ENCODE measurements at places on chromosomes 5 and 9. TPM values are rescaled to one million over a fixed set of nuclear protein-coding genes. Genes with fewer than 3 reads are reported as not detected.
A peak's percentile ranks its signal among the peaks of the same experiment; 100 is the strongest.

Gene PCDHGA4
- total RNA-seq: 0.09 TPM

Gene PCDHB5
- total RNA-seq: not detected

Gene ANKRD31
- total RNA-seq: 0.66 TPM

Gene TAF11L5
- total RNA-seq: not detected

DNA sequence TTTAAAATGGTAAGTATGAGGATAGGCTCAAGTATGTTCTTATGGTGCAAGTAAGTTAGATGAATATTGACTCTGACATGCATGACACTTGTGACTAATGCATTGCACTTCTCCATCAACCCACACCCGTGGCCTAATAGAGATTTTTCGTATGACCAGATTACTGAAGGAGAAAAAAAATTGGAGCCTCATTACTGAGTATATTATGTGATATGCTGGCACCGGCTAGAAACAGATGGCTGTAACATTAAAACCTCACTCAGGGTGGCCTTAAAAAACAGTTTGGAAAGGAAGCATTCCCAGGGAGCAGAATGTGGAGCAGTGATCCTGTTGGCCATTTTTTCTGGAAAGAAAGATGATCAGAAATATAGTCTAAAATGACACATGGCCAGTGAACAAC lies 766.4 kb downstream of the PRELID2 start:
- no peak overlapping the region for H3K4me3 ChIP-seq
- no peaks in the 10 kb centered on the region for H3K36me3 ChIP-seq
- no peaks in the 10 kb centered on the region for H3K27me3 ChIP-seq
- DNase-seq: no peak

GRCh38 chr9:86655147-86655546 lies 292.2 kb downstream of the GAS1 start:
- no peak for DNase-seq
- no peaks in the 10 kb centered on the region for H3K36me3 ChIP-seq
- H3K4me1 ChIP-seq: no peaks in the 10 kb centered on the region
- H3K4me3 ChIP-seq: no peak overlapping the region
- H3K27me3 ChIP-seq: no peaks in the 10 kb centered on the region

DNA sequence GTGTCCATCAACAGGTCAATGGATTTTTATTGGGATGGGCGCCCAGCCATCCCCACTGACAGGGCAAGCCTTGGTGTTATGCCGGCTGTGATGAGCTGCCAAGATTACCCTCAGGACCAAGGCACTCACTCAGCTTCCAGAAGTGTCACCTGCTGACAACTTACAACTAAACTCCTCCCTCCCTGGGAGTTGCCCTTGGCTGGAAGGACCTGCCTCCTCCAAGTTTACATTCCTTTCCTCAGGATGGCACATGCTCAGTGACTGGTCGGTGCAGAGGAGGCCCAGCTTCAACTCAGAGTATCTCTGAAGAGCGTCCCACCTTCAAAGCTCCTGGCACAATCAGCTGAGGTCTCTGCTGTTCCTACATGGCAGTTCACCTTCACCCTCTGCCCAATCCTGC lies 52.5 kb upstream of the ZBTB43 start:
- no peak overlapping the region for H3K27ac ChIP-seq
- H3K4me3 ChIP-seq: no peak overlapping the region
- peaks cover 6% of the 10 kb centered on the region for H3K4me1 ChIP-seq
- H3K27me3 ChIP-seq: no peaks in the 10 kb centered on the region
- H3K36me3 ChIP-seq: no peaks in the 10 kb centered on the region

GRCh38 chr5:106292654-106293053 lies 1378.1 kb downstream of the EFNA5 start:
- no peak overlapping the region for H3K4me3 ChIP-seq
- H3K4me1 ChIP-seq: no peaks in the 10 kb centered on the region
- H3K36me3 ChIP-seq: no peaks in the 10 kb centered on the region
- H3K27ac ChIP-seq: no peak overlapping the region

DNA sequence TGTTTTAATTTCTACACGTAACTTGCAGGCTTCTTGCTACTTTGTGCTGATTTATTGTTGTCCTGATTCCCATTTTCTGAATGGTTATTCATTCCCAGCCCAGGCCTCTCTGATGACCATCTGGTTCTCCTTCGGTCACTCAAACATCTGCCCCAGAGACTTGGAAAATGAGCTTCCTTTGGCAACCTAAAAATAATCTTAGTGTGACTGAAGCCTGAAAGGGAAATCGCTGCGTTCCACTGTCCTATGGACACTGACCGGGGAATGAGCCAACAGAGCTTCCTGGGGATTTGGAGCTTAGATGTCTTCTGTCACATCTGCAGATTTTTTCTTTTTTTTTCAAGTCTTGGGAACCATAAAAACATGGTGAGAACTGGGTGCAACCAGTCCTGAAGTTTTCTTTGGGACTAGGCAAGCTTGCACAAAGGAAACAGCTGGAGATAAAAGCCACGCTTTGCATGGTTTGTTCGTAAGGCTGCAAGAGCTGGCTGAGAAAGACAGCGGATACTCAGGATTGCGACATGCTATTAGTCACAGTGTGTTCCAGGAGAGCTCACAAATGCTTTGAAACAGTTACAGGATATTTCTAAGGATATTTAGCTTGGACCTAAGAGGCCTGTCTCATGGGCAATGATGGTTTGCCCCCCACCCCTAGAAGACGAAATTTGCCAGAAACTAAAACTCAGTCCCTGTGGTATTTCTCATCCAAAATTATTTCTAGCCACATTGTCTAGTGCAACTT lies 146.2 kb downstream of the GOLPH3 start:
- H3K27ac ChIP-seq: no peak overlapping the region
- no peak overlapping the region for H3K4me3 ChIP-seq
- H3K27me3 ChIP-seq: no peaks in the 10 kb centered on the region
- H3K36me3 ChIP-seq: no peaks in the 10 kb centered on the region
- H3K4me1 ChIP-seq: peaks cover 4% of the 10 kb centered on the region

DNA sequence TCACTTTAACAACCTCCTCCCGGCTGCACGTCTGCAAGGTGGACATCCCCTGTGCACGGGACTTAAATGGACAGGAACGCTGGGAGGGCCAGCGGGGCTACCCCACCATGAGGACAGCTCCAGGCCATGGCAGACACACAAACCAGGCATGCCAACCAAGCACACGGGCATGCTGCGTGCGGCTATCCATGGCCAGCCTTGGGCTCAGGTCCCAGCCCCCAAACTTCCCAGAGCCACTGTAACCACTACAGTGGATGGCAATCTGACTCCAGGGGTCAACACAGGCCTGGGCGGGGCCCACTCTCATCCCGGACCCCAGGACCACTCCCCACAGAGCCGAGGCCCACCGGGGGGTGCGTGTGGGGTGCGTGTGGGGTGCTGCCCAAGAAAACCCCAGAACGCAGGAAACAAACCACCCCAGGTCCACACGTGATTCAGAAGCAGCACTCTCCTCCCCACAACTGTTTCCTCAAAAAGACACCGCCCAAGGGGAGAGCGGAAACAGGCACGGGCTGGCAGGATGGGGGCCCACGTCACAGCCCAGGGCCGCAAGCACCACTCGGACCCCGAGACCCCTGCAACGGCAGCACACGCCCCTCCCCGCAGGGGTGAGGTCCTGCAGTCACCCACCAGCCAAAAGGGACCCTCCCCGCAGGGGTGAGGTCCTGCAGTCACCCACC lies 7.4 kb downstream of the SLC12A7 start:
- no peaks in the 10 kb centered on the region for H3K27me3 ChIP-seq
- peaks cover 89% of the 10 kb centered on the region for H3K4me1 ChIP-seq
- no peaks in the 10 kb centered on the region for H3K36me3 ChIP-seq
- DNase-seq: peak; percentile 81
- peak overlapping the region; percentile 73 for H3K27ac ChIP-seq

DNA sequence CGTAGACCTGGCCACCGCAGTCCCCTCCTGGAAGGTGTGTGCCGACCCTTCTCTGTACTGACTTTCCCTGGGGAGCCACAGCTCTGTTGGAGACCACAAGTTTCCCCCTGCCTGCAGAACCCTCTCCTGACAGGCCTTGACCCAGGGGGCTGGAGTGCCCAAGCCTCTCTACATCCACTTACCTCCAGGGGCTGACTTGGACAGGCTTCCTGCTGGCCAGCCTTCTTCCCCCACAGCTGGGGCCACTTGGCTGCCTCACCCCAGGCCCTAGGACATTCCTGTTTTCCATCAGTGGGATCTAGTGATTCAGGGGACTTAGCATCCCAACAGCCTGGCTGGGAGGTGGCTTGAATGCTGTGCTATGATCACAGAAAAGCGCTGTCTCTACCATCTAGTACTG lies 23.6 kb downstream of the COL15A1 start:
- H3K36me3 ChIP-seq: no peaks in the 10 kb centered on the region
- no peak for DNase-seq
- H3K27me3 ChIP-seq: no peaks in the 10 kb centered on the region
- H3K4me3 ChIP-seq: no peak overlapping the region
- H3K27ac ChIP-seq: no peak overlapping the region
- H3K4me1 ChIP-seq: no peaks in the 10 kb centered on the region

DNA sequence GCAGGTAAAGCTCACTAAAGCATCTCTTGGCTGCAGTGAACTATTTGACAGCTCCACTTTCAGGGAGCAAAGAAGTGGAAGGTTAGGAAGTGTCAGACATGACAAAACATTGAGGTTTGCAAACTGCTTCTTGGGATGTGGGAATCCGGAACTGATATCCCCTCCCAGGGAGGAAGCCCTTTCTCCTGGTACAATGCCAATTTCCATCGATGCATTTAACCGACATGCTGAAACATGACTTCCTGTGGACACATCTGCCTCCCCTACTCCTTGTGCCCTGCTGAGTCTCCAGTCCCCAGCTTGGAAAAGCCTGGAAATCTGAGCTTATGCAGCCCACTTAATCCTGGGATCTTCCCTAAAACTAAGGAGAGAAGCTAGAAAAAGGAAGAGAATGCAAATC lies 323.1 kb upstream of the DAP start:
- no peaks in the 10 kb centered on the region for H3K36me3 ChIP-seq
- no peak overlapping the region for H3K27ac ChIP-seq
- no peak for DNase-seq
- H3K27me3 ChIP-seq: no peaks in the 10 kb centered on the region
- H3K4me1 ChIP-seq: no peaks in the 10 kb centered on the region
- no peak overlapping the region for H3K4me3 ChIP-seq

GRCh38 chr9:78871452-78872331 lies 574.8 kb downstream of the PSAT1 start:
- no peak for DNase-seq
- H3K4me1 ChIP-seq: no peaks in the 10 kb centered on the region
- no peaks in the 10 kb centered on the region for H3K27me3 ChIP-seq

DNA sequence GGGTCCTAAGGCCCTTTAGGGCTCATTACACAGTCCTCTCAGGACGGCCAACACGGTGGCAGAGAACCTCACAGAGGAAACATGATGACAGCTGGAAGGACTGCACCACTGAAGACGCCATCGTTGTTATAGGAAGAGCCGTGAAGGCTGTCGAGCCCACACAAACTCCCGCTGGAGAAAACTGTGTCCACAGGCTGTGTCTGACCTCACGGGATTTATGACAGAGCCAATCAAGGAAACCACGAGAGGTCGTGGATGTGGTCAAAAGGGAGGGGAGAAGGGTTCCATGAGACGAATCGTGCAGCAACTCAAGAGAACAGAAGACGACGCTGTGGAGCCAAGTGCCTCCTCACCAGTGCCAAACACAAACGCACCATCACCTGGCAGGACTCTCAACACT lies 12.2 kb downstream of the QSOX2 start:
- no peaks in the 10 kb centered on the region for H3K36me3 ChIP-seq
- H3K4me1 ChIP-seq: peaks cover 6% of the 10 kb centered on the region
- no peak overlapping the region for H3K4me3 ChIP-seq
- H3K27ac ChIP-seq: no peak overlapping the region

GRCh38 chr9:6078382-6079105 lies 63.1 kb upstream of the RANBP6 start:
- no peak overlapping the region for H3K27ac ChIP-seq
- no peak for DNase-seq
- H3K4me1 ChIP-seq: peaks cover 5% of the 10 kb centered on the region

- no peak overlapping the region for H3K4me3 ChIP-seq
- no peaks in the 10 kb centered on the region for H3K27me3 ChIP-seq
- no peaks in the 10 kb centered on the region for H3K4me1 ChIP-seq
- no peaks in the 10 kb centered on the region for H3K36me3 ChIP-seq
These were observed 193.0 kb downstream of the AOPEP start for GRCh38 chr9:94919376-94920098.

DNA sequence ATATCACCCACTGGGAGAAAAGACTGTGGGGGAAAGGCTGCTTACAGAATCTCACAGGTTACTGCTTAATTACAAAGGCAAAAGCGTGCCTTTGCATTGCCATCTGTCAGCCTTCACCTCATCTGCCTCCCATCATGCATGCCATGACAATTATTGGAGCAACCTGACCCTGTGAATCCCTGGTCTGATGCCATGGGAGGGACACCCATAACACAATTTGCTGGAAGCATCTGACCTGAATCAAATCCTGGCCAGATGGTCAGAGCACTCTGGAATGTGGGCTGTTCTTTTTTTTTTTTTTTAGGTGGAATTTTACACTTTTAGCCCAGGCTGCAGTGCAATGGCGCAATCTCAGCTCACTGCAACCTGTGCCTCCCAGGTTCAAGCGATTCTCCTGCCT lies 11.6 kb upstream of the RETREG1 start:
- no peak overlapping the region for H3K27ac ChIP-seq
- no peaks in the 10 kb centered on the region for H3K36me3 ChIP-seq
- H3K4me1 ChIP-seq: peaks cover 46% of the 10 kb centered on the region
- DNase-seq: no peak
- H3K27me3 ChIP-seq: no peaks in the 10 kb centered on the region

GRCh38 chr9:89501311-89501898 lies 3.5 kb upstream of the SEMA4D start:
- no peaks in the 10 kb centered on the region for H3K27me3 ChIP-seq
- H3K4me1 ChIP-seq: peaks cover 61% of the 10 kb centered on the region
- no peak for DNase-seq
- peak overlapping the region; percentile 57 for H3K27ac ChIP-seq
- H3K4me3 ChIP-seq: peak overlapping the region; percentile 30

DNA sequence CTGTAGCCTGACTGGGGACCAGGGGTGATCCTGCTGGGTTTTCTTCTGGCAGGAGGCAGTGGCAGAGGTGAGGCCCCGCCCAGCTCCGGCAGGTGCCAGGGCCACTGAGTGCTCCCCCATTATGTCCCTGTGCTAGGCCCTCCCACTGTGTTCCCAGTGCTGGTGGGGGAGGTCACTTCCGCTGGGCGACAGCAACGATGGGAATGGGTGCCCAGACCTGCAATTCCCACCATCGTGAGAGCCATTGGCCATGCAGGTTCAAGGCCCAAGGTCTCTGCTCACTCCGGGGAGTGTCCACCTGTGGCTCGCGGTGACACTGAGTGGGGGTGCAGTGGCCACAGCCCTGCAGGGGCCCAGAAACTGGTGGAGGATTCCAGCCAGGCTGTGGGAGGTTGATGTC lies 98.6 kb downstream of the RXRA start:
- DNase-seq: no peak
- no peak overlapping the region for H3K27ac ChIP-seq
- H3K4me1 ChIP-seq: no peaks in the 10 kb centered on the region
- no peaks in the 10 kb centered on the region for H3K27me3 ChIP-seq

DNA sequence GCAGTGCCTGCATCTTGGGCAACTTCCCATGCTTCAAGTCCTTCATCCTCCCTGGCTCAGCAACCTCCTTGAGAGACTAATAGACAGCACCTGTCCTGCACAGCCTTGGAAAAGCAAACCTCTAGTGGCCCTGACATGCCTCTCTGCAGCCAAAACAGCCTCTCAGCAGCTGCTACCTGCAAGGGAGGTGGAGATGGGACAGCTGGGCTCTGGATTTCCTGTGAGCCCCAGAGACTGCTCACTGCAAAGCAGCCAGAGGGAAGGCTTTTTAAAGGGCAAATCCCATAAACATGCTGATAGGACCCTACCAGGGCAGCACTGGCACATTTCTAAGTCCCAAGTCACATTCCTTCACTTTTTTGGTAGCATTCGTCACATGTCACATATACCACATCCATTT lies 31.5 kb upstream of the MYORG start:
- no peaks in the 10 kb centered on the region for H3K36me3 ChIP-seq
- H3K4me1 ChIP-seq: no peaks in the 10 kb centered on the region
- no peak for DNase-seq

Measured in CD8-positive, alpha-beta memory T cell (primary cell).